Stimulated activated CD4-positive, alpha-beta T cell treated with anti-CD3 and anti-CD28 coated beads, Interleukin-12 subunit alpha, Interleukin-12 subunit beta, amount 100 ng/mL, for 24 hours (primary cell): ENCODE measurements at places on chromosomes 2 and 18.

- DNase-seq = no peak
Measured at GRCh38 chr2:136527560-136527959, 237.8 kb upstream of the THSD7B start.

DNA sequence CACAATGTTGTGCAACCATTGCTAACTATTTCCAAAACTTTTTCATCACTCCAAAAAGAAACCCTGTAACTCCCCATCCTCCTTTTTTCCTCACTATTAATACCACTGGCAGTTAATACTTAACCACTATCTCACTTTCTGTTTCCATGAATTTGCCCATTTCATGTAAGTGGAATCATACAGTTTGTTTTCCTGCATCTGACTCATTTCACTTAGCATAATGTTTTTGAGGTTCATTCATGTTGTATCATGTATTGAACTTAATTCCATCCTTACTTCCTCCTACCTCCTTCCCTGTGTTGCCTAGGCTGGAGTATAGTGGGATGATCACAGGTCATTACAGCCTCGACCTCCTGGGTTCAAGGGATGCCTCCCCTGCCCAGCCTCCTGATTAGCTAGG, 68.3 kb downstream of the FAM117B start:
- no peak for DNase-seq

DNA sequence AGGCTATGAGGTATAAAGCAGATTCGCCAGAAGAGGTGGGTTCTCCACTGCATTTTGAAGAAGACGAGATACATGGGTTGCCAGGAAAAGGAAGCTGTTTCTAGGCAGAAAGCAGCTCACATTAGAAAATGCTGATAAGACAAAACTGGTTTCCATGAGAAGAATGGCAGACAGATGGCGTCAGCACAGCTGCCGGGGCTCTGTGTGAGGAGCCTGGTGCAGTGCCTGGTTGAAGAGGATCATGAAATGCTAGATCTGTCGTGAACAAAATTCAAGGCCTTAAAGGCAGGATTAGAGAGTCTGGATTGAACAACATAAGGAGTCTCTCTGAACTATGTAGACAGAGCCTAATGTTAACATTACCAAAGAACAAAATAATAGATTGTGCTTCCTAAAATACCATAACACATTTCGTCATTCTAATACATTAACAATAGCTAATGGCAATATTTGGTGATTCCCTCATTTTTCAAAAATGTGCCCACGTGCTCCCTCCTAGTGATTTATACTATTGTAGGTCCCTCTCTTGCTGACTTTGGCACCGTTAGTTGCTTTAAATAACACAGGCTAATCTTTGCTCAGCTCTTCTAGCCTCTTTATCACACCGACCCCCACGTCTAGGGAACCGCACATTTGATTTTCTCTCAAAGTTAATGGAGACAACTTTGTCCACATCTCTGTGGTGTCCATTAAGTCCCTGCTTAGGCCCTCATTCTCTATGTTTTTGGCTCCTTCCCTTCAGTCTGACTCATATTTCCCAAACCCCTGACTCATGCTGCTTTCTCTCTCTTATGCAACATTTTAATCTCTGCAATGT, 38.2 kb downstream of the EFEMP1 start:
- DNase-seq = no peak

DNA sequence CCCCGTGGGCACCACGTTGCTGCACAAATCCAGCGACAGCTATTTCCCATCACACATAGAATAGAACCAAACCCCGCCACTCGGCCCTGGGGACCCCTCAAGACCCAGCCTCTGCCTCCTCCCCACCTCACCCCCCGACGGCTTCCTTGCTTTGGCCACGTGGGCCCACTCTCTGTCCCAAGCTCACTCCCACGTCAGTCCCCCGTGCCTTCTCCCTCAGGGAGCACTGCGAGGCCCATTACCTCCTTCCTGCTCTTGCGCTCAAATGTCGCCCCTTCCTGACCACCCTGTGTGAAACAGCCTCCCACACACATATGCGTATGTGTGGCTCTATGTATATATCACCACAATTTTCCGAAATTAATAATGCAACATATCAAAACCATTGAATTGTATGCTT, 239.7 kb downstream of the SH3BP4 start:
- DNase-seq = no peak

DNA sequence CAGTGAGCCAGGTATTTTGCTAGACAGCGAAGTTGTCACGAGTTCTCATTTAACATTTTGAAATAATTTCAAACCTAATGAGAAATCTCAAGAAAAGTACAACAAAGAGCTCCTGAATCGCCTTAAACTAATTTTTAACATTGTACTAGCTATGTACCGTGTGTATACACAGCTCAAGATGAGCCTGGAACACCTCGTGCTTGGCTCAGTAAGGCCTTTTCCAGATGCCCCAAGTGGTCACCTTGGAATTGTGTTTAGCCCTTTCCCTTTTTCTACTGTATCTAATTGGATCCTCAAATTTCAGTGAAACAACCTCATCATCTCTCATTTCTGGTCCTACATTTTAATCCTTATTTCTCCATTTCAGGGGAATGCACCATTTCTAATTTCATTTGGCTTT, 7.2 kb downstream of the PTPN4 start:
- no peak for DNase-seq

- no peak for DNase-seq
Measured at GRCh38 chr18:22681908-22682307, 251.2 kb upstream of the RBBP8 start.

- no peak for DNase-seq
Measured at GRCh38 chr2:24110660-24111303, 12.4 kb downstream of the PFN4 start.

- DNase-seq = no peak
Measured at GRCh38 chr2:110873597-110874452, 141.5 kb downstream of the ACOXL start.

- peak; percentile 31 for DNase-seq
Measured at GRCh38 chr2:86238354-86238753, 39.1 kb downstream of the MRPL35 start.

- DNase-seq = no peak
Measured at GRCh38 chr2:7740114-7740513, 822.9 kb downstream of the RNF144A start.

- no peak for DNase-seq
Measured at GRCh38 chr18:40863801-40864200, 1091.2 kb upstream of the PIK3C3 start.

GRCh38 chr18:57004366-57005121, 142.3 kb upstream of the BOD1L2 start:
- DNase-seq = no peak

- peak; percentile 43 for DNase-seq
Measured at GRCh38 chr2:74499267-74499939, at the start of gene LBX2. Gene LBX2, minus strand, starts transcription at chr2:74499603. Its CDS starts 66 bp downstream, at chr2:74499537.

- DNase-seq = no peak
Measured at GRCh38 chr18:37393221-37393827, 172.3 kb downstream of the CELF4 start.

GRCh38 chr2:182163878-182164277, 178.2 kb downstream of the PPP1R1C start:
- no peak for DNase-seq

GRCh38 chr2:132542953-132543569, 126.5 kb downstream of the GPR39 start:
- DNase-seq = no peak

- no peak for DNase-seq
Measured at GRCh38 chr18:37487400-37487867, 78.2 kb downstream of the CELF4 start.

- DNase-seq = no peak
Measured at GRCh38 chr18:58041633-58042032, 2.4 kb upstream of the NEDD4L start.

- no peak for DNase-seq
Measured at GRCh38 chr18:70059684-70060083, 112.0 kb upstream of the CD226 start.

GRCh38 chr2:192887337-192887736, 692.6 kb upstream of the TMEFF2 start:
- DNase-seq = no peak

GRCh38 chr2:211760103-211760502, 778.5 kb downstream of the ERBB4 start:
- DNase-seq = no peak

DNA sequence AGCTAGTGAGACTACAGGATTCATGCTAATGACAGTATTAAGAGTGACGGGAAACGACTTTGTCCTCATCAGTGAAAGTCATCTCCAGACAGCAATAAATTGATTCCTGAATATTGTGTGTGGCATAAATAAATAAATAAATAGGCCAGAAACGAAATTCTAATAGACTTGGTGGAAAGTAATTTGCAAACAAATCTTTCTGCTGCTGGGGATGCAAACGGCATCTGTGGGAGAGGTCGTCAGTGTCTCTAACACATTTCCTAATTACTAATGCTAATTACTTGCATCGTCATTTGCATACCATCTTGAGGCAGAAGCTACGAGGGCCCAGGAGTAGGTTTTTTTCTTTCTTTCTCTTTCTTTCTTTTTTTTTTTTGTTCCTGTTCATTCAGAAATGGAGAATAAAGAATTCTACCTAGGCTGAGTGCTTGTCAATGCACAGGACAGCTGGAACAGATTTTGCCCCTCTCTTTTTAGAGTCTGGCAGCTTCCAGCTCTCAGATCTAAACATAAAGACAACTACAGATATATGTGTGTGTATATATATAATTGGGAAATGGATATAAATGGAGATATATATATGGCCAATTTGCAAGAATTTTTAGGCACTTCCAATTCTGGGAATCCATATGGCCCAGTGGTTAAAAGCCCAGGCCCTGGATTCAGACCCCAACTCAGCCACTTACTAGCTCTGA, 75.1 kb downstream of the SPP2 start:
- no peak for DNase-seq

- no peak for DNase-seq
Measured at GRCh38 chr18:11146947-11147345, 2.4 kb downstream of the PIEZO2 start.

DNA sequence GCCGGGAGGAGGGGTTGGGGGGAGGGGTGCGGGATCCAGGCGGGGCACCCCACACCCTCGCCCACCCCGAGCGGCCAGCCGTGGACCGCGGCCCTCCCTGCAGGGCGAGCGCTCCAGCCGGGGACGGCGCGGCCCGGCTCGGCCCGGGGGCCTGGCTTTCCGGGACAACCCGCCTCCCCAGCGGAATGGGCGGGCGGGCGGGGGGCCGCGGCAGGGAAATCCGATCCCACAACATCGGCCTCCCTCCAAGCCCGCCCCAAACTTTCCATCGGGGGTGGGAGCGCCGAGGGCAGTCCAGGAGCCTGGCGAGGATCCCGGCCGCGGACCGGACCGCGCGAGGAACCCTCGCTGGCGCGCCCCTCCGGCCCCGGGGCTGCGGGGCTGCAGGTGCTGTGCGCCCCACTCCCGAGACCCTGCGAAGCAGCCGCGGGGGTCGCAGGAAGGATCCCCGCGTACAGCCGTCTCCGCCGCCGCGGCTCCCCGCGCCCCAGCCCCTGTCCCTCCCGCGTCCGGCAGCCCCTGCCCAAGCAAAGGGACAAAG, 529 bp downstream of the SEMA4C start:
- DNase-seq = no peak

DNA sequence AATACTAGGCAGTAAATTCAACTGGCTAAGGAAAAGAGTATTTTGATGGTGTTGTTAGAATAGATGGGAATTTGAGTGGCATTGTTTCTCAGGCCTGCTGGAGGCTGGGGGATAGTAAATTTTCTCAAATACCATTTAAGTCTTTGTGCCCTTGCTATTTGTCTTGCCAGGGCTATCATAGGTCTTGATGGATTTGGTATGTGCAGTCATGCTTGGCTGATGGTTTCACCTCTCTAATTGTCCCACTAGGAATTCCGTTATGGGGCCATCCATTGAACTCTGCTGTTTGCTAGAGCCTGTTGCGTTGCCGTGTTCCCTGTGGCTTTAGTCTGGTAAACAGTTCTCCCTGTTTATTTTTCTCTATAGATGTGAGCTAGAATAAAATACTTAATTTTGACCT, 438.1 kb upstream of the FAM98A start:
- DNase-seq = no peak

DNA sequence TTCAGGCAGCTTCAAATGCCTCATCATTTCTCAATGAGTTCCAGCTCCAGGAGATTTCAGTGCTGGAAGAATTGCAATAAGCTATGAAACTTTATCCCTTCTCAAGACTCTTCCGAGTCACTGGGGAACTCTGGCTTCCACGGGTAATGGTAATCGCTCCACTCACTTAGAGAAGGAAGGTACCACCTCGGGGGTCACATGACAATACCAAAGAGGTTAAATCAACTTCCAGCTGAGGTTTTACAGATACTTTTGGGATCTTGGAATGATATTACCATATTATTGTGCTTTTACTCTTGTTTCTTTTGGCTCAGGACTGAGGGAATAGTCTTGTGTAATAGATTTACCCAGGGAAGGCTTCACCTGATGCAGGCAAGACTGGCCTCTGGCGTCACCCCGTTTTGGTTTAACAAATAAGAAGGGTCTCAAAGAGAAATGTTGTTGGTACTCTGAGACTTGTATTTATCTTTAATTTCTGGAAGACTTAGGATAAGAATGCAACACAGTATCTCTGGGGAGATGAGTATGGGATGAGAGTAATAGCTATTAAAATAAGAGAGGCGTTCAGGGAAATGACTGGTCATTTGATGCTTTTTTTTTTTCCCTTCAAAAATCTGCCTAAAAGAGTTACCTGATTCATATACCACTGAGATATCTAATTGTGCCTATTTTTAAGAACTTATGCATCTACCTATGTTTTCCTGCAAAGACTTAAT, 316.9 kb upstream of the ZEB2 start:
- no peak for DNase-seq

DNA sequence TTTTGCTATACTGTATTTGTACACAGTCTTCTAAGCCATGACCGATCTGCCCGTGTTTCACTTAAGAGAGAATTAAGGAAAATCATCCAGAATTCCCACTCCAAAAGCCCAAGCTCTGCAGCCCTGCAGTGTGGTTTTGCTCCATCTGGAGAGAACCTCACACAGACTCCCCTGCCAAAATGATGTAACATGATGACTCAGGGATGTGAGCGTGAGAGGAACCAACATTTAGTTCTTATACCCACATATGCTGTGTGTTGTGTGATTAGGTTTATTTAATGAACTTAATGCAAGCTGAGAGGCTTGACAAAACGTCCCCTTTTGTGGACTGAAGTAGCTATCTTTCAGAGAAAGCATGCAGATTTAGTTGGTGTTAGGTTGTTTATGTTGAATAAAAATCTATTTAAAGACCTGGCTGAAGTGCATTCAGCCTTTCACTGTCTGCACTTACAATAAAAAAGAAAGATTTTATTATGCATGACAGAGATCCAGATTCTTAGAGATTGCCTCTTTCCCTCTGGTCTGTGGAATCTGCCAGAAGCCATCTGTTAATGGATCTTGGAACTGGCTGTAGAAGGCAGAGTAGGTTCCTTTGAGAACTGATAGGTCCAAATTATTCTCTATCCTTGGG, 6.3 kb downstream of the RAB12 start:
- DNase-seq = no peak

GRCh38 chr18:76338088-76338487, 157.0 kb downstream of the ZNF516 start:
- DNase-seq = no peak
